Stimulated activated CD4-positive, alpha-beta T cell treated with anti-CD3 and anti-CD28 coated beads, TNF-alpha, amount 100 ng/mL, for 4 hours (primary cell): ENCODE measurements at places on chromosomes 4 and X.

GRCh38 chrX:3403748-3404147 lies 57.3 kb upstream of the MXRA5 start:
- DNase-seq = no peak

DNA sequence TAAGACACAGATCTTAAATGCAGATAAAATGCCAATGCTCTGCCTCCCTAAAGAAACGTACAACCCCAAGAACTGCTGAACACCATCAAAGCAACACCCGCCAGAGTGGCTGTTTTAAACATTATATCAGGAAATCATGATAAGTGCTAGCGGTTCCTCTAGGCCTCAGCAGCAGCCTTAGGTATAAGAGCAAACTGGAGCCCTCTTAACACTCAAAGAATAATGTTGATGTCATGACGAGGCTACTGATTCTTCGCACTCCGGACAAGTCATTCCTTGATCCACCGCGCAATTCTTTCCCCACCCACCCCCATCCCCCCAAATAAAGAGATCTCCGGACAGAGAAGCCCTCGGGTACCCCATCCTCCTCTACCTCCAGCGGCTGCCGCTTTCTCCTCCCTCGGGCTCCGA lies 507 bp downstream of the LIN54 start:
- no peak for DNase-seq

- no peak for DNase-seq
Measured at GRCh38 chrX:40440866-40441265, 139.9 kb upstream of the ATP6AP2 start.

DNA sequence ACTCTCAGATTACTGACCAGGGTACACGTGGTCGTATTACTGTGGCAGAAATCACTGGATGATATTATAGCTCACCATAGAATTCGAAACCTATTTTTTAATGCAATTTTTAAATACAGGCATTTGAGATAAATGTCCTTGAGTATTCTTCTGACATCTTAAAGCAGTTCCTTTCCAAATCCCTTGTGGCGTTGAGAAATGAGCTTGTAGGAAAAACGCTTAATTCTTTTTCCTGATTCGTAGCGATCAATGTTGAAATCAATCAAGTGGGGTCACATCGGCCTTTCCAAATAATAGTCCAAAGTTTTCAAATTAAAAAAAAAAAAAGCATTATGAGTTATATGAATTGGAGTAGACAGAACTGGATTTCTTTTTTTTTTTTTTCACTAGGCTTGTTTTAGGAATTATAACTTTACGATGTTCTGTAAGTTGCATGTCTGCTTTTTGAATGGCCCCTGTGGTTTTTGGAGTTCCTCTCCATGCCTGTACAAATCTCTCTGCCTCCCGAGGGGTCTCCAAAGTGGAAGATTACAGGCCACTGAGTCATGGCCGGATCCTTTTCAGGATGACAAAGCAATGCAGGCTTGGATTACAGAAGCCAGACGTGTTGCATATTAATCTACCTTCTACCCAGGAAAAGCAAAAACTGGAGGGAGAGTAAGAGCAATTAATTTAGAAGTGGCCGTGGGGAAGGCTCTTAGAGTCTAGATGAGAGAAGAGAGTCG lies 226.1 kb downstream of the SHOX start:
- no peak for DNase-seq

DNA sequence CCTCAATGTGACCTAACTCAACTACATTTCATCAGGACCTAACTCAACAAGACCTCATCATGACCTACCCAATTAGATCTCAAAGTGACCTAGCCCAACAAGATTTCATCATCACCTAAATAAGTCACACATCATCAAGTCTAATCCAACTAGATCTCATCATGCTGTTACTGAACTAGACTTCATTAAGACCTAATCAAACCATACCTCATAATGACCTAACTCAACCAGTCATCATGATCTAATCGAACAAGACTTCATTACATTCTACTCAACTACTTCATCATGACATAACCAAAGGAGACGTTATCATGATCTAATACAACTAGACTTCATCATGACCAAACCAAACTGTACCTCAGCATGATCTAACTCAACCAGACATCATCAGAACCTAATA lies 82.8 kb downstream of the DHRSX start:
- no peak for DNase-seq
